B cell (primary cell): ENCODE measurements at places on chromosomes 2 and 18.

- no peak for DNase-seq
Observed at GRCh38 chr2:122481244-122481622, 725.8 kb downstream of the TSN start.

DNA sequence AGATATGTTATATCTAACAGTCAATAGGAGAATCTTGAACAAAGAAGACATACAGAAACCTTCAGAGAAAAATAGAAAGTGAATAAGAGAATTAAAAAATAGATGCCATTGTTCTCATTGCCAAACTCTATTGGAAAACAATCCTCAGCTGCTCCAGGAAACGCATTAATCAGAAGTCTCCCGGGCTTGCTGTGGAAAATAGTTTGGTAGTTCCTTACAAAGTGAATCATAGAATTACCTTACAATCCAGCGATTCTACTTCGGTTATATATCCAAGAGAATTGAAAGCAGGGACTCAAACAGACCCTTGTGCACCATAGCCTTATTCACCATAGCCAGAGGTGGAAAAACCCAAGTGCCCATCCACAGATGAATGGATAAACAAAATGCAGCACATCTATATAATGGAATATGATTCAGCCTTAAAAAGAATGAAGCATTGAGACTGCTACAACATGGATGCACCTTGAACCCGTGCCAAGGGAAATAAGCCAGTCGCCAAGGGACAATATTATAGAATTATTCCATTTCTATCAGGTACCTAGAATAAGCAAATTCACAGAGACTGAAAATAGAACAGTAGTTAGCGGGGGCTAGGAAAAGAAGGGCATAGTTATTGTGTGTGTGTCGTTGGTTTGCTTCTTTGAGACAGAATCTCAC lies 21.9 kb upstream of the CHRNA1 start:
- DNase-seq, result no peak

DNA sequence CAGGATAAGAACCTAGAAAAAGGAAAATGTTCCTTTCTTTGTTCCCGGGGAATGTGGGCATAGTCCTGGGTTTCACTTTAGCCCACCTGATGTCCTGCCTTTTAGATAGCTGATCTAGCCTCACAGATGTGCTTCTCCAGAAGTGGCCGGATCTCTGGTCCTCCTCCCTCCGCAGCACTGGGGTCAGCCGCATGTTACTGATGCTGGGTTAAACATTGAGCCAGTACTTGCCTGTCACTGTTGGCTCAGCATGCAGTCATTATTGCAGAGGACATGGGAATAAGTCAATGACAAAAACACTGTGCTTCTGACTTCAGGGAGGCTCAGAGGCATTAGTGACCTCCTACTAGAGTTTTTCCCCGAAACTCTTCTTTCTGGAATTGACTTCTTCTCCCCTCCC lies 27.6 kb downstream of the NCK2 start:
- DNase-seq, result no peak

DNA sequence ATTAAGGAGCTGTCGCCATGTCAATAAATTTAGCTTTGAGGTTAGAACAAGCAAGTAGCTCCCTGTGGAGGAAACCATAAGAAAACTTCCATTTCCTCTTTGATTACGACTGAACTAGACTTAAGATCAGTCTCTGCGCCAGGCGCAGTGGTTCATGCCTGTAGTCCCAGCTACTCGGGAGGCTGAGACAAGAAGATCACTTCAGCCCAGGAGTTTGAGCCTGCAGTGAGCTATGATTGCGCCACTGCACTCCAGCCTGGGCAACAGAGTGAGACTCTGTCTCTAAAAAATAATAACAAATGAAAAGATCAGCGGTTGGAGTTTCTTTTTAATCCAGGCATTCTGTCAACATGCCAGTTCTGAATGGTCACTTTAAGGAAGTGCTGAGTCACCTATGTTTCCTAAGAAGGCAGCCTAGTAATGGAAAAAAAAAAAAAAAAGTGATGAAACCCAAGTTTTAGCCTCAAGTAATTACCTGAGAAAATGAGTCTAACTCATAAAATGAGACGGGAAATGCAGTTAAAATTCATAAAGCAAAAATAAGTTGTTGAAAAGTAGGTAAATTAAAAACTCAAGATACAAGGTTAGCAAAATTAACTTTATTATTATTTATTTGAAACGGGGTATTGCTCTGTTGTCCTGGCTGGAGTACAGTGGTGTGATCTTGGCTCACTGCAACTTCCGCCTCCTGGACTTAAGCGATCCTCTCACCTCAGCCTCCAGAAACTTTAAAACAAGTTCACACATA lies 10.2 kb downstream of the C18orf32 start:
- DNase-seq, result no peak

- DNase-seq, result no peak
Observed at GRCh38 chr2:237483018-237483731, 3.9 kb upstream of the MLPH start.

GRCh38 chr18:58476516-58477256 lies 152.2 kb downstream of the ALPK2 start:
- no peak for DNase-seq

DNA sequence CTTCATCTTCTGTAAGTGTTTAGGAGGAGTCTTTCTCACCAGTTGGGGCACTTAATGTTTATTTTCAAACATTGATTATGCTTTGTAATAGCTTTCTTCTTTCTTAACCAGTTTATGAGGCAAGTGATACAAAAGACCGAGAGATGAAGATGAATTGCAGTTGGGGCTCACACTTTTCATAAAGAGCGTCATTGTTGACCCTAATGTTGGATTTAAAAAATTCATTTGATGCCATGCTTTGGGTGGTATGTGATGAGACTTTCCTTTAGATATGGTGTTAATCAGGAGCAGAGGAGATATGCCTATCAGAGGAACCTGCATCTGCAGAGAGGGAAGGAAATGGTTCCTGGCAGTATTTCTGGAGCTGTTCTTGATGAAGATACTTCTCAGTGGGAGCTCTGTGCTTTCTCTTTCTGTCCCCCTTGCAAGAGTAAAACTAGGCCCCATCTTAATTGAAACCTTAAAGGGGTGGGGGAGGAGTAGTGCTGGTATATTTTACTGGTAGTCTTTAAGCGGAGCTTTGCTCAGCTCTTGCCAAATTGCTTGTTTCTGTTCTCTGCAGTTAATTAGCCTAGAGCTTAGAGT lies 2.3 kb downstream of the EML4 start:
- DNase-seq, result no peak

DNA sequence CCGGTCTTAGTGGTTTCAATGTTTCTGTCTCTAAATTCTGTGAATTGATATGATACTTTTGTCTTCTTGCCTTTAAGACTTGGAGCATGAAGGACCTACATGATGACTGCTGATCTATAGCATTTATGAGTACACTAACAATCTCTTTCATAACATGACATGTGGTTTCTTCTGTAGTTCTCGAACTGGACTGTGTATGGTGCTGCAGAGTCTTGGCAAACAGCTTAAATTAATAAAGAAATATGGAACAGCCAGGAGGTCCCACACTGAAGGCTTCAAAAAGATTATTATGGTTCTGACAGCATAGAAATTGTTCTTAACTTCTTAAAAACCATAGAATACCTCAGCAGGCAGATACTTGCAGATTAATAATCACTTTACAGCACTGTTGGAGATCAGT lies 145.0 kb downstream of the DCC start:
- DNase-seq, result no peak

GRCh38 chr18:13493079-13493478 lies 233.3 kb downstream of the FAM210A start:
- no peak for DNase-seq

DNA sequence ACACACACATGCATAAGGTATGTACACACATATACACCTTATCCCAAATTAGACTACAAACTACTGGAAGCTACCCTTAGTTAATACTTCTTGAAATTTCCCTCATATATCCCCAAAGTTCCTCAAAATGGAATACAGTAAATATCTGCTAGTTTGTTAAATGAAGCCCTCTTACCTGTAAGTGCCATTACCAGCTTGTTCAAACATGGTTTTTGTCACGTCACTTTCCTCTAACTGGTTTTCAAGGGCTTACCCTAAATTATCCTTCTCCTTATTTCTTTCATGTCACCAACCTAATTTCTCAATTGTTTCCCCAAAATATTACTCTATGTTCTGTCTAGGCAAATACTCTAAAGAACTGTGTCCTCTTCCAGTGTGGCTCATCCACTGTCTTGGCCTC lies 24.4 kb upstream of the KIDINS220 start:
- DNase-seq, result no peak

DNA sequence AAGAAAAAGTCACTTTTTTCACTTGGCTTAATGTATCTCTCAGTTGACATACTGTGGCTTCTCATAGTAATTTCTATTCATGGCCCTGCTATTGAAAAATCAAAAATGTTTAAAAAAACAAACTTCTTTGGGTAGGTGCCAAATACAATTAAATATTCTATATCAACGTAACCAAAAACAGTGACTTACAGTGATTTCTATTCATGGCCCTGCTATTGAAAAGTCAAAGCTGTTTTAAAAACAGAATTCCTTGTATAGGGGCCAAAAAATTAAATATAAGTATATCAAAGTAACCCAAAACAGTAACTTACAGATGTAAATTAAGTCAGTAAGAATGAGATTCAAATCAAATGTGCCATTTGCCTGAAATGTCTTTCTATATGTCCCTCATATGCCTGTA lies 31.4 kb upstream of the CD302 start:
- DNase-seq, result no peak

DNA sequence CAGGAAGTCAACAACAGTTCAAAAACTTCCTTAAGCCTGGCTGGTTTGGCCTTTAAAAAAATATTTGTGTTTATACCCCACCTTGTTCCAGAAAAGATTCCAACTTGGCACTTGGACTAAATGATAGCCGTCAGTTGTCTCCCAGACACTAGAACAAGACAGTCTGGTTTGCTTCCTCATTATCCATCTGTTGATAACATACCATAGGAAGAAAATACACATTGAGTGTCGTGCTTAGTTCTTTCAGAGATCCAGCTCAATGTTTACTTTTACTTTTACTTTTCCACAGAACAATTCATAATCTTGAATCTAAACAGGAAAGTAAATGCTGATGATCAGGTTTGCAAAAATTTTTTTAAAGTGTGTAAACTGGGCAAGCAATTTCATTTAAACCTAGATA lies 2.4 kb upstream of the VPS54 start:
- DNase-seq, result no peak

DNA sequence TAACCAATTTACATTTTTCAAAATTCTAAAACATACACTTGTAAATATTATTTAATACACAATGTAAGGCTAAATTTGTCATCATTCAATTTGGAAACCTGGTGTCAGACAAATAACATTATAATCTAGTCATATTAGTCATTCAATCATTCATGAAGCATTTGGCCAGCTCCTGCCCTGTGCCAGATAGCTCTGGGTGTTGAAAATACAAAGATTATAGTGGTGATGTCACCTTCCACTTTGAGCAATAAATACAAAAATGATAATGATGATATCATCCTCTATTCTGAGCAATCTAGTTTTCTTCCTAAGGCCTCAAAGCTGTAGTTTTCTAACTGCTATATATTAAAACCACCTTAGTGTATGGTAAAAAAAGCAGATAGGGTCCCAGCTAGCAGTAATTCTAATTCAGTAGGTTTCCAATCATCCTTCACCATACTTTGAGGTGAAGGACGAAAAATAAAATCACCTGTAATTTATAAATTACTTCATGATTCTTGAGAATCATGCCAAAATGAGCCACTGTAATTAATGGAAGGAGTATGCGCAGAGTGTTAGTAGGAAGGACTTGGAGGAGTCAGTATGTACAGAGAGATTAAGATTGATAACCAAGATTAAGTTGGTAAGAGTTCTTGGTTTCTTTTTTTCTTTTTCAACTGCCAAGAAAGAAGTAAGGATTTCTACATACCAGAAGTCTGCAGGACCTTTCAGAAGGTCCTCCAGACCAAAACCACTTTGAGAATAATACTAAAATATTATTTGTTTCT lies 23.2 kb downstream of the MEMO1 start:
- DNase-seq, result no peak

GRCh38 chr2:72013726-72014125 lies 133.9 kb downstream of the CYP26B1 start:
- DNase-seq, result no peak

GRCh38 chr18:41655074-41655473 lies 300.0 kb upstream of the PIK3C3 start:
- DNase-seq, result no peak

DNA sequence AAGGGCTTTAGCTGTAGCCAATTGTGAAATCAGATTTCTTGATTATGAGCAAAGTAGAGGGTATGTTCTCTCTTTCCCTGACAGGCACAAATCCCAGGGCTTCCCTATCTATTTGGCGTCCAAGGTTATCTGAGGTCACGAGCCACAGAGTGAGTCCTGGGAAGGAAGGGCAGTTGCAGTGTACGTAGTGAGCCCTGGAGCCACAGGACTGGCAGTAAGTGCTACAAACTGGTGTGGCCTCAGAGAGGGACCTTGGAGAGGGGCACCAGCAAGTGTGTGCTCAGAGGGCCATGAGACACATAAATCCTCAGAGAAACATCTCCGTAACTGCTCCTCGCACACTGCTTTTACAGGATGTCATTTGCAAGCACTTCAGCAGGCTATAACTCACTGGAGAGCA lies 115.5 kb upstream of the SH3BP4 start:
- no peak for DNase-seq

DNA sequence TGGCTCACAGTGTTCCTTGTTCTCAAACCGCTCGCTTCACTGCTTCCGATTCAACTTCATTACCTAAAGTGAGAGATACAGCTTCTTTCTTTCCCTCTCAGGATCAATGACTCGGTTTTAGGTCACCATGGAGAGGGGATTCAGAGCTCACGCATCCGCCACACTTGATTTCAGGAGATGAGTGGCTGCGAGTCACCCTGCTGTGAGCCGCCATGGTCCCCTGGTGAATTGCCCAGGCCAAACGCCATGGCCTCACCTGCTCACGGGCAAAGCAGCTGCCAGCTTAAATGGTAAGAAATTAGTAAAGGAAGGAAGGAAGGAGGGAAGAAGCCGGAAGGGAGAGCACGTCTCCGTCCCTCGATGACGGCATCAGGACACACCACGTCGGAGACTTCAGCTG lies 60.5 kb downstream of the ADNP2 start:
- no peak for DNase-seq

DNA sequence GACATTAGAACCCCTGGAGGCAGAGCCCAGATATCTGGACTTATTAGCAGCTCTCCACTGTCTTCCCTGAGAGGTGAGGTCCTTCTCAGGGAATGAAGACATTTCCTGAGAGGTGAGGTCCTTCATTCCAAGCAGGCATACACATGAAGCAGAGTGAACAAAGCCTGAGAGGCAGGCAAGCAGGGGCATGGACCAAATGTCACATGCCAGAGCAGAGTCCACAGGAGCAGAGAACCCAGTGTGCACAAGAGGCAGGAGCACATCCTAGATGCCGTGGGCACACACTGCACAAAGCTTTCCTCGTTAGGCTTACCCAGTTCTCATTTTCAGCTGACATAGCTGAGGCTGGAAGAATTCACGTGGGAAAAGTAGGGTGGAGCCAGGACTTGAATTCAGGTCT lies 759.9 kb upstream of the HS6ST1 start:
- DNase-seq, result no peak

DNA sequence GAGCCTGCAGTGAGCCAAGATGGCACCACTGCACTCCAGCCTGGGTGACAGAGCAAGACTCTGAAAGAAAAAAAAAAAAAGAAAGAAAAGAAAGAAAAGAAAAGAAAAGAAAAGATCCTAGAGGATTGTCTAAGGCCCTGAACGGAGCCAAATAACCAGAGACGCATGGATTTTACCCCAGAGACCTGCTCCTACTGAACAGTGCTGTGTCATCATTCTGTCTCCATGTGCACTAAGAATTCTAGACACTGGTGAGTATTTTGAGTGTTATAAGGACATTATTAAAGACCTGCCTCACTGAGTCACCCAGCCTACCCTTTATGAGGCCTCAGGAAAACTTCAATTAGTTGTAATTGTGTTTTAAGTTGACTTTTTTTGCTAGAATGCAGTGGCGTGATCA lies 61.9 kb upstream of the RIOK3 start:
- no peak for DNase-seq
